ENCODE measurements at places on chromosomes 5 and 9.

DNA sequence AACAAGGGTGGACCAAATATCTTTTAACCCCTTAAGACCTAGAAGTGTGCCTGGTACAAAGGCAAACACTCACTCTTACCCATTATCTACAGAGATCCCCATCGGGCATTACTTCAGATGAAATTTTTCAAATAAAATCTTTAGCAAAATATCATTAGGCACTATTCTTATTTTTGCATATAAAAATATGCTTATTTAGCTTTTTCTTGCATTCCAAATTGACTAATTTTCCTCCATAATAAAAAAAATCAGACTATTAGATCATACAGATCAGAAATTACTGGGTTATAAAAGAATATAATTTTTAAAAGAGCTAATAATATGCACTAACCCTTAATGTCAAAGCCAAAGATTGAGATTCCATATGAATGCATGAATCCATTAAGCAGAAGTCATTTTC, 178.7 kb upstream of the SLC30A5 start:
- no peak for DNase-seq

- DNase-seq = no peak
Measured at GRCh38 chr9:107174441-107174840, 108.6 kb upstream of the RAD23B start.

DNA sequence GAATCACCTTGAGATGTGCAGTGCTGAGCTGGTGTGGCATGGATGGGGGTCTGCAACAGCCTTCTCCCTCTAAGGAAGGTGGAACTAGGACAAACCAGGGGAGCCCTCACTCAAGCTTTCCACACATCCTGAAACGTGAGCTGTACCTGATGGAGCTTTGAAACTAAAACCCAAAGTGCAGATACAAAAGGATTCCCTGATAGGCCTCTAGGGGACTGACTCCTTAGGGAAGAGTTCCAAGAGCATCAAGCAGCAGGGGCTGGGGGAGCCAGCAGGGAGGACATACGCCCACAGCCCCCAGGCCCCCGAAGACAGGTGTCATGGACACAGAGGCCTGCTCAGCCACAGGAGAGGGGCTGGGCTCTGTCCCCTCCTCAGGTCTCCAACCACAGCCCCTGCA, 17.7 kb downstream of the ARHGEF37 start:
- no peak for DNase-seq

- DNase-seq = no peak
Measured at GRCh38 chr9:80507611-80508010, 935.8 kb downstream of the TLE4 start.

- no peak for DNase-seq
Measured at GRCh38 chr5:39140558-39141168, 66.5 kb upstream of the RICTOR start.

GRCh38 chr5:55623789-55624188, 88.3 kb downstream of the SLC38A9 start:
- DNase-seq = no peak

GRCh38 chr5:123203105-123203800, 114.2 kb downstream of the PRDM6 start:
- no peak for DNase-seq

GRCh38 chr9:114084282-114085073, 6.4 kb upstream of the AMBP start:
- no peak for DNase-seq

DNA sequence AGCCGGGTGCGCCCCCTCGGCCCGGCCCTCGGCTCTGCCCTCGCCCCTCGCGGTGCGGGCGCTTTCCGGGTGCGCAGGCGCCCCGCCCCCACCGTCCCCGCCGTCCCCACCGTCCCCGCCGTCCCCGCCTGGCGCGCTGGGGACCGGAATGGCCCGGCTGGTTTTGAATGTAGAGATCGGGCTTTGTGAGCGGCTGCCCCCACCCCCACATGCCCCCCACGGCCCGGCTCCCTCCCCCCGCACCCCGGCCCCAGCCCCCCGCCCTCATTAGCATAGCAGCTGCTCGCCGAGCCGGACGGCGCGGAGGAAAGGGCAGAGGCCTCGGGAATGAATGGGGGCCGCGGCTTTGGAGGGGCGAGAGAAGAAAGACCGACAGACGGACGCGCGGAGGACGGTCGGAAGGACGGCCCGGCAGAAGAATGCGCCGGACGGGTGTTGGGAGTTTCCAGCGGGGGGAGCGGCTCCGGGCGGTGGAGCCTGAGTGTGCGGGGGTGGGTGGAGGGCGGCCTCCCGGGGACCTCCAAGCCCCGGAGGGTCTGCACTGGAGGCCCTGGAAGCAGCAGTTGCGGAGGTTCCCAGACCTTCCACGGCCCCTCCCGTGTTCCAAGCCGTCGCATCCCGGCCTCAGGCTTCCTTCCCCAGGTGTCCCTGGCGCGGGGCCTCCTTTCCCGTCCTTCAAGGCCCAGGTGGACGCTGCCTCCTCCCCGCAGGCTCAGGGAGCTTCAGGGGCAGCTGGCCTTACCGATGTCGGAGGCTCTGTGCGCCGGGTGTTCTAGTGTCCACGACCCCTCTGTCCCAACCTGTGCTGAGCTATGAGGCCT, 6.0 kb downstream of the NRARP start:
- DNase-seq = no peak

GRCh38 chr9:113479174-113479621, 15.7 kb downstream of the RGS3 start:
- DNase-seq = peak; percentile 34

GRCh38 chr5:149302641-149303040, 31.0 kb downstream of the AFAP1L1 start:
- DNase-seq = no peak

GRCh38 chr9:105331160-105331559, 86.7 kb downstream of the SLC44A1 start:
- DNase-seq = no peak

DNA sequence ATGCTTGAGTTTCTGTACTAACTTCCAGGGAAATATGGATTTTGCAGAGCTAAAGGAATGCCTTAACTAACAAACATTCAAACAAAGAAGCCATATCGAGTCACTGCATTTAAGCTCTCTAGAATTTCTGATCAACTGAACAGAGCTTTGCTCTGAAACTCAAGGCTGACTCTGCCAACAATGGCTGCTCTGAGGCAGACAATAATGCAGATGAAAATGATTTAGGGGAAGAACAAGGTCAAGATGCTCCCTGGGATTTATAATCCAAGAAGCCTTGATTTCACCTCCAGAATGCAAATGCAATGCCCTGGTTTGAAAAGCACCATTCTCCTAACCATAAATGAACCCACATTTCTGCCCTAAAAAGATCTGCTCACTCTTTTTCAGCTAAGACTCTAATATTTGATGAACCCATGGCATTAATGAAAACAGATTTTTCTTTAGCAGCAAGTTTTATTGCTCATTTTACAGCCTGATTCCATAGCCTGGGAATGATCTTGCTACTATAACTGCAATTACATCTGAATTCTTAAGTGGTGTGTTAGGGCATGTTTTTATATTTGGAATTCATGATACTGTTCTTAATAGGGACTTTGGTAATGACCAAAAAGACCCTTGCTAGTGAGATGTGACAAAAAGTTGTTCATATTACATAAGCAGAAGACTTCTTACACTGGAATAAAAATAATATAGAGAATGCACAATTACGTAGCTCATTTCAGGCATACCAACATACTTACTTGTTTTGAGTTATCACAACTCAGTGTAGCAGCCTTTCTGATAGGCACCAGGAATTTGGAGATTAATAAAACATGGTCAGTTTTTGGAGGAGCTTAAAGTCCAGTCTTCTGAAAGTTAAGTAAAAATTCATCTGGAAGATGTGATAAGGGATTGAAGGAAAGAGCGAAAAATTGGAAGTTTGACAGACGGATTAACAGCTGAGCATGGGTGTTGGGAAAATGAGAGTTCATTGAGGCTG, 169.4 kb downstream of the TRPM3 start:
- DNase-seq = no peak

- no peak for DNase-seq
Measured at GRCh38 chr5:90214991-90215390, 194.6 kb downstream of the CETN3 start.

- DNase-seq = no peak
Measured at GRCh38 chr5:180323941-180324600, 29.1 kb downstream of the GFPT2 start.

- DNase-seq = no peak
Measured at GRCh38 chr5:115402822-115403577, 106.5 kb upstream of the CCDC112 start.

DNA sequence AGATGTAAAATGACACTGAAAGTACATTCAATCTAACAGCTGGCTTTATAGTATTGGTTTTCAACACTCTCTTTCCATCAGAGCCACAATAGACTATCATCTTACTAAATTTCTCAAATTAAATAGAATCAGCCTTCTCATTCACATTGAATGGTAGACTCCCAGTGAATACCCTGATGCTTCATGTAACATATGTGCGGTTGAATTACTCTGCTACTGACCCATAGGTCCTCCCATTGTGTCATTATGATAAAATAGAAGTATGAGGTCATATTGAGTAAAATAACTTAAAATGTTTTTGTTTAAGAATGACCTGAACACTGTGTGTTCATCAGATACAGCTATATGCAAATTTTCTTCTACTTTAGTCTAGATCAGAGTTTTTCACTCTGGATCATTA, 75.9 kb upstream of the ADAMTSL1 start:
- DNase-seq = no peak

DNA sequence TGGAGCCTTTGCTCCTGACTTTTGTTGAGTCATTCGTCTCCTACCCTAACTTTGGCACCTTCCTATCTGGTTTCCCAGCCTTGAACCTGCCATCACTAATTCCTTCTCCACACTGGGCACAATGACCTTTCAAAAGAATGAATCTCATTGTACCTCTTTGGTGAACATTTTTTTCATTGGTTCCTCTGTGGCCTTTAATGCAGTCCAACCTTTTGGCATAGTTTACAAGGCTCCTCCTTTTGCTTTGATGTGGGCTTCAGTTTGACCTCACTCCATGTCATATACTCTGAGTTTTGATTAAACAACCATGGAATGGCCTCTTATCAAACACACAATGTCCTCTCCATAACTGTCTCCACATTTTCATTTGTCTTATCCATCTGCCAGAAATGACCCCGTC, 14.5 kb upstream of the ROPN1L start:
- DNase-seq = no peak

DNA sequence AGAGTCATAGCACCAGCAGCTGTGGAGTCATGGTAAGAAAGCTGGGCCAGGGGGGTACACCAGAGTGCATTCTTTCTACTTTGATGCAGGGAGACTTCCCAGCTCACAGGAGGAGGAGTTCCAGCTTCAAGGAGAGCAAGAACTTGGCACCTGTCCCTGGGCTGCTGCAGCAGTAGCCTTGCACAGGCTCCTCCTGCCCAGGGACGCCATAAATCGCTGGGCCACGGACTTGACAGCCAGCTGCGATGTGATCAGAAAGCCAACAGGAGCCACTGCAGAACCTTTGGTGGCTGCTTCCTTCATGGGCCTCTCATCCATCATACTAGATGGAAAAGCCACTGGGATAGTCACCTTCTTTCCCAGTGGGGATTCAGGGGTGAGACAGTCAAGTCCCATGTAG, 234.7 kb downstream of the NMUR2 start:
- DNase-seq = no peak

DNA sequence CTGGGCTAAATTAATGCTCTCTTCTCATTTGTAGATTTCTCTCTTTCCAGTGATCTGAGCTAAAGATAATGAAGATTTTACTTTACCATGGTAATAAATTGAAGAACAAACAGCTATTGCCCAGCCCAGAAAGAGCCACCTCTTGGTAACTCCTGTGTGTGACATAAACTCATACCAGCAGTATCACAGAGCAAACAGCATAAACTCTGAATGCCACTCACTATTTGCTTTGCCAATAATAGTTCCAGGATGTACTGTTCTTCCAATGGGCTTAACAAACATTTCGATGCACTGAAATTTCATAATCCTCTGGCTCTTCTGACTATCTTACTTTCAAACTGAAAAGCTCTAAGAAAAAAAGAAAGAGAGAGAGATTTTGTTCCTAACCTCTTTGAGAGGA, 69.8 kb upstream of the RASEF start:
- DNase-seq = no peak

- no peak for DNase-seq
Measured at GRCh38 chr5:15980835-15981234, 198.8 kb downstream of the MARCHF11 start.

- no peak for DNase-seq
Measured at GRCh38 chr5:9605041-9605838, 24.9 kb downstream of the TAS2R1 start.

GRCh38 chr5:61330845-61331406, 1.1 kb upstream of the ZSWIM6 start:
- peak; percentile 79 for DNase-seq

DNA sequence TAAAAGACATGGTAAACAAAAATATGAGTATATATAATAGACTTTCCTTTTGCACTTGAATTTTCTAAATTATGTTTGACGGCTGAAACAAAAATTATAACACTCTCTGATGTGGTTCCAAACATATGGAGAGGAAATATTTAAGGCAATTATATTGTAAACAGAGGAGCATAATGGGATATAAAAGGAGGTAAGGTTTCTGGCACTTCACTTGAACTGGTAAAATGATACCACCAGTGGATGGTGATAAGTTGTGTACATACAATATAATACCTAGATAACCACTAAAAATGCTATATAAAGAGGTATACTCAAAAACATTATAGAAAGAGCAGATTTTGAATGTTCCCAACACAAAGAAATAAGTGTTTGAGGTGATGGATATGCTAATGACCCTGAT, 192.9 kb upstream of the RAD23B start:
- DNase-seq = no peak

DNA sequence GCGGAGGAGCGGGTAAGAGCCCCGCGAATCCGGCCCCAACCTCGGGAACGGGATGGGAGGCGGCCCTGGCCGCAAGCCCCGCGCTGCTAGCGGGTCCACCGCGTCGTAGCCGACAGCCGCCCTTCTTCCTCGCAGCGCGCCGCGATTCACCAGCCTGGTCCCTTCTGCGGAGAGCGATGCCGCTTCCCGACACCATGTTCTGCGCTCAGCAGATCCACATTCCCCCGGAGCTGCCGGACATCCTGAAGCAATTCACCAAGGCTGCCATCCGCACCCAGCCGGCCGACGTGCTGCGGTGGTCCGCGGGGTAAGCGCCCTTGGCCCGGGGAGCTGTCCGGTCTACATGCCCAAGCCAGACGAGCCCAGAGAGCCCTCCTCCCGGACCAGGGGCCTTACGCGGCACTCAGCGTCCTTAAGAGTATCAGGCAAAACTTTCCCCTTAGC, 335 bp downstream of the ROPN1L start:
- no peak for DNase-seq

DNA sequence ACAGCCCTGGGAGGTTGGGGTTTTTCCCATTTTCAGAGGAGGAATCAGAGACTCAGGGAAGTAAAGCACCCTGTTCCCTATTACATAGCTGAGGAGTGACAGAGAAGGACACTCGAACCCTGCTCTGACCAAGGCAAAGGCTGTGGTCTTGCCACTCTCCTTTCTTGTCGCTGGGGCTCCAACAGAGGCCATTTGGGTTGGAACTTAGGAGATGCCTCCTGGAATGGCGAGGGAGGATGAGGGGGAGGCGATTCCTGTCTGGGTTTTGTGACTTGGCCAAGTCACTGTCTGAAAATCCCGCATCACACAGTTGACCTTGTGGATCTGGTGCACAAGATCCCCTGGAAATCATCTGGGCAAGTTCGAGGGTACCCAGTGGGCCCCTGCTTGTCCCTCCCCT, 64.0 kb upstream of the HAND1 start:
- DNase-seq = no peak
